Hepatocyte (in vitro differentiated cells): ENCODE measurements at places on chromosomes 6 and 20. TPM values are rescaled to one million over a fixed set of nuclear protein-coding genes. Genes with fewer than 3 reads are reported as not detected.

Gene CRYBG1
- total RNA-seq, result 9.3 and 10.0 TPM in 2 replicates

Gene KHDC1L
- total RNA-seq, result not detected in 2 replicates

Gene PFDN4
- 102 and 121 TPM in 2 replicates for total RNA-seq

Gene CST1
- total RNA-seq, result 5.7 and 13.6 TPM in 2 replicates
